ENCODE measurements at places on chromosomes 2 and 18.

DNA sequence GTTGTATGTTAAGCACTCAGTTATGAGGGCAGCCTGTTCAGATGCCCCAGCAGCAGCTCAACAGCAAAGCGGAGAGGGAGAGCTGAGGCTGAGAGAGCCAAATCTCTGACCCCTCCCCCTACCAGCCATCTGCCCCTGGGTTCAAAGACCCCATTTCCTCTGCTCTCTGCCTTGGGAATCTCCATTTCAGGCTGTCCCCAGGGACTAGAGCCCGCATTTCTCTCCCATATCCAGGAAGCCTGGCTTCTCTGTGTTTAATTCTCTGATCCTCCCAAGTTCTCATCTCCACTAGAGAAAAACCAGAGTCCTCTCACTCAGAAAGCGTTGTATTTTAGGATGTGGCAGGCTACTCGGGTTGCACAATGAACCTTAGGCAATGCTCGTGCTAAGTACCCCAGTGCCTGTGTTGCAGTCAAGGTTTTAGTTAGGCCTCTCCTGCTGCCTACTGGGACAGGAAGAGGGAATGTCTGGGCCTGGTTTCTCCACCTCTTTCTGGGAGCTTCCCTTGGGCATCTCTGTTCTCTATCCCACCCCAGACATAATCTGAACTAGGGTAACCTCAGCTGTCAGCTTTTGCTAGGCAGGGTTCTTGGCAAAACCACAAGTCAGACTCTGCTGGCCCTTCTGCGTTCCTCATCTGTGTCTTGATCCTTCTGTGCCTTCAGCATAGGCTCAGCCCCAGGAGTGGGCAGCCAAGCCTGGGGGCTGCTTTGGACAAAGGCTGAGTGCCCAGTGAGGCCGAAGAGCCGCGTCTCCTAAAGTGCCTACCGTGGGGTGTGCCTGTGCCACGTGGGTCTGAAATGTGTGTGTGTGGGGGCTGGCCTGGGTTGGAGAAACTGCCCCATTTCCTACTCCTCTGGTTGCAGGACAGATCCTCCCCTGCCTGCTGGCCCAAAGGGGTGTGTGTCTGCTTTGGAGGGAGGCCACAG lies 96.8 kb downstream of the STPG4 start:
- no peak for DNase-seq

- DNase-seq: no peak
These were observed 15.6 kb downstream of the SLC39A10 start for GRCh38 chr2:195672674-195673073.

DNA sequence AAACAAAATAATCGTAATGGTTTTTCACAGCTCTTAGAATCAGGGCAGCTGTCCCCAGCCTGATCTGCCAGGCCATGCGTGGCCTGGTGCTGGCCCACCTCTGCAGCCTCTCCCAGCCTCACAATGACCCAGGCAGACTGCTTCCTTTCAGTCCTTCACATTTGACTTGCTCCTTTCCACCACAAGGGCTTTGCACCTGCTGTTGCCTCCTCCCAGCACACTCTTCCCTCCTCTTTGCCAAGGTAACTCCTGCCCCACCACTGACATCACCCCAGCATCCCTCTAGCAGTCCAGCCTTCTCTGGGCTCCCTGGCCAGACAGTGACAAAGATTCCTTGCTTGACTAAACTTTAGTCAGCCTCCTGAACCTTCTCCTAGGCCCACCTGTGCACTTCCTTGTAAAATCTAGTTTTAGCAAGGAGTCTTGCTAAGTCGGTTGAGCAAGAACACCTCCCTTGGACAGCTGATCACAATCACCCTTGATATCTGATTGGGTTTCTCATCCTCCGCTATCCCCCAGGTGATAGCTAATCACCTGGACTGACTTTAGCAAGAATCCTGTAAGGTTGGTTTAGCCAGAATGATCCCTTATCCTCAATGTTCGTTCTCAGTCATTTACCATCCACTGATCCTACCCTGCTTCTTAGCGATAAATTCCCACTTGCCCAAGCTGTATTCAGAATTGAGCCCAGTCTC lies 16.2 kb upstream of the RAB11FIP5 start:
- no peak for DNase-seq

DNA sequence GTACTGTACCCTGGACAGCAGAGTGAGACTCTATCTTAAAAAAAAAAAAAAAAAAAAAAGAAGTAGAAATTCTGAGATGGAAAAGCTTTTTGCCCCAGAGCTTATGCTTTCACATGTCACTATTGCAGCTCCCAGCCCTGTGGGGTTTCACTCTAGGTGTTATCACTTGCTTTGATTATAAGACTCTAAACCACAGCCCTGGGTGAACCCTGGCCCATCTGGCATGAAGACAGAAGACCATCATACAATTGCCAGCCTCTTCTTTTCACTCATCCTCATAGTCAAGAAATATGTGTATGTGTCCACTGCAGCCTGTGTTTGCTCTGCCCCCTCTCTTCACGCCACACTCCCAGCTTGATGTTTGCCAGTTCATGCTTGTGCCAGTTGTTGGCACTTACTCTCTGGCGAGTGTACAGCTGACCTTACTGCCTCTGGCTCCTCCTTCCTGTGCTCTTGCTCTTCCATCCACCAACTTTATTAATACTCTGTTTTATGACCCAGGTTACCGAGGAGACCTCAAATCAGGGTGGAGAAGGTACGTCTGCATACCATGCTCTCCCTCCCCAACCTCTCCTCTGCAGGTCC lies 136.7 kb upstream of the NCK2 start:
- no peak for DNase-seq

- DNase-seq: peak; percentile 6
These were observed 67.8 kb downstream of the NXPH2 start for GRCh38 chr2:138712212-138712979.

GRCh38 chr2:68837164-68837860 lies 33.9 kb downstream of the BMP10 start:
- DNase-seq: peak; percentile 50

DNA sequence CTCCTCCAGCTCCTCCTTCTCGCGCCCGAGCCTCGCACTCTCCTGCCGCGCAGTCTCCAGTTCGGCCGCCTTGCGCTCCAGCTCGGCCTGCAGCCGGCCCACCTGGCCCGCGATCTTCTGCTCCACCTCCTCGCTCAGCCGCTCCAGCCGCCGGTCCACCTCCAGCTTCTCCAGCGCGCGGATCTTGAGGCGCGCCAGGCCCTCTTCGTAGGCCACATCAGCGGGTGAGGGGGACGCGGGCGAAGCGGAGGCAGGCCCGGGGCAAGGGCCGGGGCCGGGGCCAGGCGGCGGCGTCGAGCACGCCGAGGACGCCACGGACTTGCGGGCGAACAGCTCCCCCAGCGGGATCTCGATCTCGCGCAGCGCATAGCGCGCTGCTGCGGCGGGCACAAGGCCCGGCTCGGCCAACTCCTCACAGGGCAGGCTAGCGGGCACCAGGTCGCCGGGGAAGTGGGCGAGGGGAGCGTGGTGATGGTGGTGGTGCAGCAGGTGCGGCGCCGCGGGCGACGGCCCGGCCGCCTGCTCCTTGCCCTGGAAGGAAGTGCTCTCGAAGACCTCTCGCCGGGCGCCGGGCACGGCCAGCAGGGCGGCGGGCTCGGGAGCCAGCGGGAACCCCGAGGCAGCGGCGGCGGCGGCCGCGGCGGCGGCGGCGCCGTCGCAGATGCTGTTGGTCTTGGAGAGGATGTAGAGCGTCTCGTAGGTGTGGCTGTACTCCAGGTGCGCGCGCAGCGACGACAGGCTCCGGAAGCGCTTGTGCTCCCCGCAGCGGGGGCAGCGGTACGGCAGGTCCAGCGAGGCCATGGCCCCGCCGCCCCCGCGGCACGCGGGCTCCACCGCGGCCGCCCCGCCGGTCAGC lies 15.2 kb downstream of the FBXO41 start:
- peak; percentile 80 for DNase-seq

GRCh38 chr2:202577250-202578183 lies 57.3 kb upstream of the FAM117B start:
- no peak for DNase-seq

- DNase-seq: no peak
These were observed 550 bp upstream of the SFXN5 start for GRCh38 chr2:73072129-73072395.

DNA sequence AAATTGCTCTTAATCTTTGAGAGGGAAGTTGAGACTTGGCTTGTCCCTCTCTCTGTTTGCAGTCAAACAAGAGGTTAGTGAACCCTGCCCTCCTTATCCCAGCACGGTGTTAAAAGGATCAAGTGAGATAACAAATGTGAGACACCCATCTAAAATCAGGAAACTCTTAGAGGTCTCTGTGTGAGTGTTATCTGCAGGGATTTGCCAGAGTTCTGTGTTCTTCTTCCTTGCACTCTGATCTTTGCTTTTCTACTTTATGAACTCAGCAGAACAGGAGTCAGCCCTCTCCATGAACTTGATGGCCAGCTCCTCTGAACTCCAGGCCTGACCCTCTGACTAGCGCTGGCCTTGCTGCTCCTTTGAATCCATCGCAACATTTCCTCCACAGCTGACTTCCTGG lies 123.8 kb downstream of the NCKAP5 start:
- no peak for DNase-seq

- no peak for DNase-seq
These were observed 59.9 kb downstream of the PTPRM start for GRCh38 chr18:7626922-7627440.

- DNase-seq: no peak
These were observed 537.1 kb upstream of the NXPH2 start for GRCh38 chr2:139317259-139317658.

- DNase-seq: peak; percentile 29
These were observed 16.5 kb upstream of the ACSL3 start for GRCh38 chr2:222844323-222844722.

DNA sequence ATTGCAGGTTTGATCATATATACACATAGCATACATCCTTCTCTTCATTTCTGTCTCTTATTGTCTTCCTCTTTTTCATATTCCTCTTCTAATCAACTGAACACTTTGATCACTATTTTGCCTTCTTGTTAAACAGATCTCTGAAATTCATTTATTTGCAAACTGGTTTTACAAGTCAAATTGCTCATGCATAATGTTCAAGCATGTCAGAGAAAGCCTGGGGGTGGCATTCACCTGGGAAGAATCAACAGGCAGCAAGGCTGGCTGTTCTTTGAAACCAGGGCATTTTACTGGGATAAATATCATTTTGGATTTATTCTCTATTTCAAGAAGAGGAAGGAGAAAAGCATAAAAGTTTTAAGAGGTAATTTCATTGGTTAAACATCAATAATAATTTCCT lies 66.9 kb upstream of the LRATD1 start:
- DNase-seq: no peak

DNA sequence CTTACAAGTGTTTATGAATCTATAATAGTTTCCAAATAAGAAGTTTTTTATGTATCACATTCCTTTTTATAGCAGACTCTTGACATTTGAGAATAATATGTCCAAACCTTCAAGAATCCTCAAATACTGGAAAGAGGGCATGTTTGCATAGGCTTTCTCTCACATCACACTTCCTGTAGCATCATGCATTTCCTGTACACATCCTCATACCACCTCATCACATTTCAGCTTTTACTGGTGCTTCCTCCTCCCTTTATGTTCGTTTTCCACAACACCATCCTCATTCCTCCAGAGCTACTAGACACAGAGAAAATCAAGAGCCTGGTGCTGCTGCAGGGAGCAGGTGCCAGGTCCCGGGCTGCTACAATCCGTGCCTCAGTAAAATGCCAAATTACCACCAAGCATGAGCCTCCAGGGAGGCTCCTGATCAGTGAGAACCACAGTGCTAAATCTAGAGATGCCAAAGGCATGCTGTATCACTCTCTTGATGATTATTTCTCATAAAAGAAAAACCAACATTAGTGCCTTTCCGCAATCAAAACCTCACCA lies 137.7 kb upstream of the CYP1B1 start:
- DNase-seq: peak; percentile 25

DNA sequence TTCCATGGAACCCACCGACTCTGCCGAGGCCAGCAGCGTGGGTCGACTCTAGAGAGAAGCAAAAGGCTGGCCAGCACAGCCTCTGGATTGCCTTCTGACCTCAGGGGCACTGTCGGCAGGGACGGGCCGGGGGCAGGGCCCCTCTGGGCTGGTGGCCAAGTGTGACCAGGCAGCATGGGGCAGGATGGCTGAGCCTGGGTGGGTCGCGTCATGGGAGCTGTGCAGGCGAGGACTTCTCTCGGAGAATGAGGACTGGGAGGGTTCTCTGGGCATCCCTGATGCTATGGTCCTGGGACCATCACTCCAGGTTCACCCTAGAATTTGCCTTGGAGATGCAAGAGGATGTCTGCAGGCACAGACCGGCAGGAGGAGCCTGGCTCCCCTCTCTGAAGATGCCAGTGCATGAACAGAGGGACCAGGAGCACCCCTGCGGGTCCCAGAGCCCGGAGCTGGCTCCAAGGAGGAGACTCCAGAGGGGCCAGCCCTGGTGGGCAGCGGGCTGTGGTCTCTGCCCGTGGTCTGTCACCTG lies 289.2 kb downstream of the NDUFA10 start:
- no peak for DNase-seq

GRCh38 chr2:121075006-121075551 lies 209.9 kb downstream of the TFCP2L1 start:
- DNase-seq: peak; percentile 64

- DNase-seq: no peak
These were observed 100.9 kb downstream of the TNS1 start for GRCh38 chr2:217901835-217902378.

Data from activated CD4-positive, alpha-beta T cell treated with anti-CD3 and anti-CD28 coated beads, Interleukin-2, amount 50 U/mL, for 16 hours (primary cell).